ENCODE measurements at places on chromosomes 7 and 10.
A peak's percentile ranks its signal among the peaks of the same experiment; 100 is the strongest.

DNA sequence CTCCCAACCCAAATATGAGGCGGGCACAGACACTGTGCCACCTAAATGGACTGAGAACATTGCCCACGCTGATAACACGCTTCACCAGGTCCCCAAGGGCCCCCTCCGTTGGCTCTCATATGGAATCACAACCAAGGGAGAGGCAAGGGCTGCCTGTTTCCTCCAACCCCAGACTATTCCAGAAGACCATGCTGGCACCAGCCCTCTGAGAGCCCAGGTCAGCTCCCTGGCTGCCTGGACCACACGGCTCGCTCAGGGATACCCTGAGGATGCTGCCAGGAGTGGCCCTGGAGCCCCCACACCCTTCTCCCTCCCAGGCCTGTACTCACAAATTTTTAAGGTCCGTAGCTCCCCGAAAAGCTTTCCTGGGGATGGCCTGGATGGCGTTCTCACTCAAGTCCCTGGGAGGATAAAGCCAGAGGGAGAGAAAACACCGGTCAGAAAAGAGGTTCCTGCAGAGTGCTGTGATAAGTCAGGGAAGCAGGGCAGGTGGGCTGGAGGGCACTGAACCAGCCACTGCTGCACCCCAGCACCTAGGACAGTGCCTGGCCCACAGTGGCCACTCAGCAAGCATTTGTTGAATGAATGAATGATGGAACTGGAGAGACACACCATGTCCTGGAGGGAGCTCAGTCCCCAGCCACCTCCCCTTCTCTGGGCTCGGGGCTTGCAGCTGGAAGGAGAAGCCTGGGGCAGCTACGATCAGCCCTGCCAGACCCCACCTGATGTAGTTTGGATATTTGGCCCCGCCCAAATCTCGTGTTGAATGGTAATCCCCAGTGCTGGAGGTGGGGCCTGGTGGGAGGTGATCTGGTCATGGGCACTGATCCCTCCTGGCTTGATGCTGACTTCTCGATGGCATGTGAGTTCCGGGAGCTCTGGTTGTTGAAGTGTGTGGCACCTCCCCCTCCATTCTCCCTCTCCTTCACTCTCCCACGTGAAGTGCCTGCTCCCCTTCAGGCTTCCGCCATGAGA is 119.8 kb downstream of the SLIT1 start:
- DNase-seq = no peak

DNA sequence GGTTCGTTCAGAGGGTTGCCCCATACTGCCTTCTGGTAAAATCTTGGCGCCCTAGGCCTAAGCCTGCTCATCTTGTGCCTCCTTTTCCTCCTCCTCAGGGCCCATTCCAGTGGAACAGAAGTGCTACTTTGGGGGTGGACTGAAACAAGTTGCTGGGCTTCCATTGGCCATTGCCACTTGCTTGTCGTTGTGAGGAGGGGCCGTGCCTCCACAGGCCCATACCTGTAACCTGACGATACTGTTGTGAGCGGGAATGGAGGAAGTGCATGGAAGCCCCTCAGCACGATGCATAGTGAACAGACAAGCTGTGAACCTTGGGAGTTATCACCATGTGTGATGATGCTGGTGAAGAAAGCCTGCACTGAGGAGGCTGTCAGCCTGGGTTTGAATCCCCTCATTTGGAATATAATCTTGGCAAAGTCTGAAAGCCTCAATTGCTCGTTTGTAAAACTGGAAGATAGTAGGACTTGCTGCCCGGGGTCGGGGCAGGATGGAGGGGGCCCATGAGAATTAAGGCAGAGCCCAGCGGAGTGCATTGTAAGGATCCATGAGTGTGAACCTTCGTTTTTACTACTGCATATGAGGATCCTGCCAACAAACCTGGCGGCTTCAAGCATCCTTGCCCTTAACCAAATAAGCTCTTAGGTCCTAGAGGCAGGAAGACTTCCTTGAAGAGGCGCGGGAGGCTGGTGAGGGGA is 671 bp upstream of the PAPSS2 start:
- DNase-seq = no peak

DNA sequence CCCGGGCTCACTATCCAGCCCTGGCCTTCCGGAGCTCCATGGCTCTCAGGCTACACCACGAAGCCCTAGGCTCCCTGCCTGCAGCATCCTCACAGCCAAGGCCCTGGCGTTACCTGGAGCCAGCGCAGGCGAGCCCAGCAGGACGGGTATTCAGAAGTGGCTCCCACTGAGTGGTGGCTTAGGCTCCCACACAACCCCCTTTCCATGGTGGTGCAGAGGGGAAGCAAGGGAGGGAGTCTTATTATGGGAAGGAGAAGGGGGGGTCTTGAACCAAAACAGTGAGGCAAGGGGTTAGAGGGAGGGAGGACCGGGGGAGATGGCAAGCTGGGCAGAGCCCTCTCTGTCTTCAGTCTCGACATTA is 29.6 kb upstream of the NDST2 start:
- no peak for DNase-seq

DNA sequence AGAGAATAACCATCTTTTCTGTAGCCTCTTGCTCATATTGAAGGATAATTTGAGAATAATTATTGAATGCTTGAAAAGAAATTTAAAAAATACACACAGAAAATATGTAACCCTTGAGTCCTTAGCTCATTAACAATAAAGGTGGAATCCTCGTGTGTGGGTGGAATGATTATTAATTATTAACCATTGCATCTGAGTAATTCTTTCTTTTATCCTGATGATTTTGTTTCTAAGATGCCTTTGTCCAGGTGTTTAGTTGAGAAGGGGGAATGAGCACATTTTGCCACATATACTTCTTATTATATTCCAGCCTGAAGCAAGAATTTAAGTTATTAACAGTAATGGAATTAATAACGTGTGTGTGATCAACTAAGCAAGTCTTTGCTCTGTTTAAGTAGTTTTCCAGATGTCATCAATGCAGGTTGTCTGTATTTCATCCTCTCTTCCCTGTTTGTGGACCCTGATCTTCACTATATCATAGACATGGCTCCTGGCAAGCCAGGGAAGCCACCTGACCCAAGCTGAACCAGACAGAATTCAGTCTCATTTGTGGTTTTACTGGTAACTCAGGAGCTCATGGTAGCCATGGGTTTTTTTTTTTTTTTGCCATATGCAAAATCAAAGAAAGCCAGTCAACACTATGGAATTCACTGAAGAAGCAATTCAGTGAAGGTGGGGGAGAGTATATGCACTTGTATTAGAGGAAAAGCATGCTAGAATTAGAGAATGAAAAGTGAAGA is 144.3 kb downstream of the KIF20B start:
- DNase-seq = no peak

- DNase-seq = no peak
Measured at GRCh38 chr7:142009187-142009586, 13.5 kb downstream of the MGAM start.

DNA sequence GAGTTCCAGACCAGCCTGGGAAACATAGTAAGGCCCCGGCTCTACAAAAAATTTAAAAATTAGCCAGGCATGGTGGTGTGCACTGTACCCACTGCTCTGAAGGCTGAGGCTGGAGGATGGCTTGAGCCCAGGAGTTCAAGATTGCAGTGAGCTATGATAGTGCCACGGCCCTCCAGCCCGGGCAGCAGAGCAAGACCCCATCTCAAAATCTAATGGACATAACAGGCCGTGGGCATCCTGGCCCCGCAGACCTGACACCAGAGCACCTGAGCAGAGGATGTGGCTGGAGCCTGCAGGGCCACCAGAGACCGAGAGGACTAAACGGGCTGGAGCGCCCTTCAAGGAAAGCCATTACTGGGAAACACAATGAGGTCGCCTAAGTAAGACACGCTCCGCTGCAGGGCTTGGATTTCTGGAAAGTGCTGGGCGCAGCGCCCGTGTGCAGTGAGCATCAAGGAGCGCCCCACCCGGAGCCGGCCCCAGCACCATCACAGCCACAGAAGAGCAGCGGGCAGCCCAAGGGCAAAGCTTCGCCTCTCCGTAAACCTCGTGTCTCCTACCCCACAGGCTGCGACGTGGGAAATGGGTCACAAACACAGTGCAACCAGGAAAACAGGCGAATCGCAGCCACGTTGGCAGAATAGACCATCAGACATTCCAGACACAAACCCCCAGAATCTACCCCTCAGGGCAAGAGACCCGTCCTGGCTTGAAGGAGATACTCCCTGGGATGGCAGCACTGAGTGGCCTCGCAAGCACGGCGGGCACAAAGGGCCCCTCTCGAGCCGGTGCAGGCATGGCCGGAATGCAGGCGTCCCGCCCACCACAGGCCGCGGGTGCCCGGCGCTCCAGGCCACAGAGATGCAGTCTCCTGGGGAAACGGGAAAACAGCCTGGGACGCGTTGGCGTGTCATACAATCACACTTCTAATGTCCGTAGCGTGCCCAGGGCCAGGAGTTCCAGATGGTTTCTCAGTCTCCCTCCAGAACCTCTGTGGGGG is 4.9 kb downstream of the RADIL start:
- DNase-seq = no peak

GRCh38 chr7:36600869-36601530 is 123.3 kb downstream of the AOAH start:
- DNase-seq = peak; percentile 7

DNA sequence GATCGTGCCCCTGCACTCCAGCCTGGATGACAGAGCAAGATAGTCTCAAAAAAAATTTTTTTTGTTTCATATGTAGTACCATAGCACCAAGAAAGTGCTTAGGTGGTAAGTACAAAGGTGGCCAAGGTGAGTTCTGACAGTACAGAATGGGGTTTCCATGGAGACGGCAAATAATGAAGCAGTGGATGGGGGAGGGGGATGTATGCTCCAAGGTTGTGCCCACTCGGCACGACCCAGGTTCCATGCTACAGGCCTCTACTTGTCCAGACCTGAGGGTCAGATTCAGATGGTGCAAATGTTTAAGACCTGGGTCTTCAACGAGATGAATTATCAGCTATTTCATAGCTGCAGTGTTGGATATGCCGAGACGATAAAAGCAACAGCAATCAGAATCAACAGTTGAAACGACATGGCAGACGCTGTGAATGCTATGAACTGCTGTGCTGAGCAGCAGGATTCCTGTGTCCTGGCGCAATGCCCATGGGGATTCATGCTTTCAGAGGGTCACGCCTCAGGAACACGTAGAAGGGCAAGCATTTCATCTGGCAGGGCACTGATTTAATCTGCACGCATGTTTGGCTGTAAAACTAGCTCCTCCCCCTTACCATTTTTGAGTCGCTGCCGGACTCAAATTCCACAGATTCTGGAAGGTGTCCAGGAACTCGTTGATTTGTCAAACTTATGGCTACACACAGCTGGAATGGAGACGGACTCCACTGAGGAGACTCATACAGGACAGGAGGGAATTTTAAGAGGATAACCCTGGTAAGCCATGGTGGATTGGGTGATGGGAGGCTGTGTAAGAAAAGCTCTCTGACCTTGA is 256.5 kb downstream of the FRMD4A start:
- no peak for DNase-seq

DNA sequence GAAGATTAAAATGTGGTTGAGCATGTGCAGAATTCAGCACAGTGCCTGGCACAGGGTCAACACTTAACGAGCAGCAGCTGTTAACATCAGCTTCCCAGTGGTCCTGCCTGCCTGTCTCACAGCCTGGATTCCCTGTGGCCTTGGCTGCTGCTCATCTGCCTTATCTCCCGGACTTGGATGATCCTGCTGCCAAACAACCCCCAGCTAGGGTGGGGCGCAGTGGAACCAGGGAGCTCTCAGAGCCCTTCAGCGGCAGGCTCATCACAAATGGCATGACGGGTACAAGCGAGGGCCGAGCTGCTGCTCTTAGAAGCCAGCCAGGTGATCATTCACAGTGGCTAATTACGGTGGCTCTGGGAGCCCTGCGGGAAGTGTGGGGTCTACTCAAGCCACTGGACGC is 13.0 kb upstream of the SMARCD3 start:
- DNase-seq = no peak

GRCh38 chr10:72913287-72913686 is 19.7 kb downstream of the OIT3 start:
- DNase-seq = no peak

- DNase-seq = no peak
Measured at GRCh38 chr10:93124580-93125318, 51.1 kb downstream of the CYP26A1 start.

DNA sequence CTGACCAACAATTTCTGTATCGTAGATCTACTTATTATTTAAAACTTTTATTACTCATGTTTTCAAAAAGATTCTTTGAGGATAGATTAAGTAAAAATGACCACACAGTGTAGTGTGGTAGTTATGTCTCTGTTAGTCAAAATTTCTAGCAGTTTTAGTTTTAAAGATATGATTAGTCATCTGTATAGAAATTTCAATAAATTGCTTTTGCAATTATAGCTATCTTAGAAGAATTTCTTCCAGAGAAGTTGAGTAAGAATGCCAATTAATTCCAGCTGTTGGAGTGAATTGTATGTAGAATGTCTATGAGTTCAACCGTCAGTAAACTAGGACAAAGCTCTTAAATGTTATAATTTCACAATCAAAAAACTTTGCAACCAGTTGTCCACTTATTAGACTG is 229.7 kb downstream of the CDK14 start:
- DNase-seq = no peak

- DNase-seq = no peak
Measured at GRCh38 chr7:2559283-2559950, 638 bp downstream of the IQCE start.

- DNase-seq = no peak
Measured at GRCh38 chr7:18123508-18124239, 96.0 kb upstream of the PRPS1L1 start.

GRCh38 chr10:110535958-110536891 is 31.3 kb upstream of the SMC3 start:
- DNase-seq = peak; percentile 71

- no peak for DNase-seq
Measured at GRCh38 chr10:14456218-14456869, 125.6 kb upstream of the FRMD4A start.

DNA sequence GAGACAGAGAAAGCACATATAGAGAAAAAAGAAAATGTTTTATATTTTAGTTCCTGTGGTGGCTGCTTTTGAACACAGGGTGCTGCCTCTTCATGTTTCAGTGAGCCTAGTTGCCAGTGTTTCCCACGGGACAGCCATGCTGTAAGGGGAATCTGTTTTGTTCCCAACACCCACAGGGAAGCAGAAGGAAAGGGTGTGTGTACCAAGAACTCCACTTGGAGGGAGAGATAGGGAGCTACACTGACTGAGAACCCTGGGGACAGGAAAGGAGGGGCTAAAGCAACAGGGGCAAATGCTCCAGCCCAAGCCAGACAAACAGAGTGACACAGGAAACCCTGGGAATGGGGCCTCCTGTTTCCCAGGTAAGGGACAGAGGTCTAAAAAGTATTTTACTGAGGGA is 40.2 kb downstream of the FRMPD2 start:
- DNase-seq = no peak

DNA sequence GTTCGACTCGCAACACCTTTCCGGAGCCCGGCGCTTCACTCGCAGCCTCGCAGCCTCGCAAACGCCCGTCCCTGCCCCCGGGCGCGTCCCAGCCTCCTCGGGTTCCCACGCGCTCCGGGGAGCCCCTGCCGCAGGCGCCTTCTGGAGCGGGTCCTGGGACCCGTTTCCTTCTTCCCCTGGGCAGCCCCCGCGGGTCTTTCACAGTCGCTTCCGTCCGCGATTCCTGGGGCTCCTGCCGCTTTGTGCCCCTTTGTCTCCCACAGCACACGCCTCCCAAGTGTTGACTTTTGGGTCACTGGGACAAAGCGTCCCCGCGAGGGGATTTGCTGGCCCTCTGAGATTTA is 140.7 kb downstream of the DYNC2I1 start:
- DNase-seq = no peak

GRCh38 chr7:151068069-151068773 is 8.8 kb downstream of the SLC4A2 start:
- DNase-seq = no peak

GRCh38 chr10:75283671-75284470 is 48.1 kb upstream of the COMTD1 start:
- DNase-seq = no peak

GRCh38 chr7:35037211-35037525 is at the start of gene DPY19L1:
TSS of gene DPY19L1 (minus strand) at chr7:35037485. CDS start at chr7:35037394, 91 bp downstream.
- no peak for DNase-seq
